ENCODE measurements at places on chromosomes 7 and 10.
A peak's percentile ranks its signal among the peaks of the same experiment; 100 is the strongest.

- DNase-seq, result no peak
Observed at GRCh38 chr7:152984421-152984820, 224.9 kb downstream of the ACTR3B start.

DNA sequence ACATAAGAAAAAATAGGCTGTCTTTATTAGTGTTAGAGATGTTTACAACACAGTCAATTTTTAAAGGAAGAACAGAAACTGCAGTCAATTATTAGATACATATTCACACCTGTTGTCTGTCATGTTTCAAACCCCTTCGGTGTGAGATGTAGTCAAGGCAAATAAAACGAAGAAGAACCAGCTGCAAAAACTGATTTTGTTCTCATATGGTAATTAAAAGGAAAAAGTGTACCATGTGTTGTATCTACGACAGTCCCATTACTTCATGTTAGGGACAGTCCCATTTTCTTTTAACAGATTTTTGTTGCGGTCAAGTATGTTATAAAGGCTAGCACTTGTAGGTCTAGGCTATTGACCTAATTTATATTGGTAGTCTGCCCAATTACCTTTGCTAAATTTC, 149.4 kb downstream of the LRRN3 start:
- DNase-seq, result no peak

DNA sequence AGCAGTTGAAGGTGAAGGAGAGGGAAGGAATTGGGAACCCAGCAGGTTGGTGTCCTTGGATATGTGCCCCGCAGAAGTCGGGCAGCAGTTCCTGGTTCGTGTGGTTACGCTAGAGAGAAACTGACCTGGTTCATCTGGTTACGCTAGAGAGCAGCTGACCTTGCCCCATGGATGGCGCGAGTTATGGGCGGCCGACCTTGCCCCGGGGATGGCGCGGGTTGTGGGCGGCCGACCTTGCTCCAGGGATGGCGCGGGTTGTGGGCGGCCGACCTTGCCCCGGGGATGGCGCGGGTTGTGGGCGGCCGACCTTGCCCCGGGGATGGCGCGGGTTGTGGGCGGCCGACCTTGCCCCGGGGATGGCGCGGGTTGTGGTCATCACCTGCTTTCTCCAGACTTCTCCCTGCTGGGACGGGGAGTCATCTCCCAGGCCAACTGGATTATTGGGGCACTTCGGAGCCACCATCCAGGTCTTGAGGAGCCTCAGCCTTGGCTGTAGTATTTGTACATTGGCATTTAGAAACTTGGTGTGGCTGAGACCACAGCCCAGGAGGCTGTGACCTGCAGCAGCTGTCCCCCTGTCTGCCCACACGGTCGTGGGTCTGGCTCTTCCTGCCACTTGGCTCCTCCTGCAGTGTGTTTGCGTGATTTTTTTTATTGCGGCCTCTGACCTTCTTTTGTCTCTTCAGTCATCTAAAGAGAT, 6.1 kb downstream of the GET4 start:
- no peak for DNase-seq

DNA sequence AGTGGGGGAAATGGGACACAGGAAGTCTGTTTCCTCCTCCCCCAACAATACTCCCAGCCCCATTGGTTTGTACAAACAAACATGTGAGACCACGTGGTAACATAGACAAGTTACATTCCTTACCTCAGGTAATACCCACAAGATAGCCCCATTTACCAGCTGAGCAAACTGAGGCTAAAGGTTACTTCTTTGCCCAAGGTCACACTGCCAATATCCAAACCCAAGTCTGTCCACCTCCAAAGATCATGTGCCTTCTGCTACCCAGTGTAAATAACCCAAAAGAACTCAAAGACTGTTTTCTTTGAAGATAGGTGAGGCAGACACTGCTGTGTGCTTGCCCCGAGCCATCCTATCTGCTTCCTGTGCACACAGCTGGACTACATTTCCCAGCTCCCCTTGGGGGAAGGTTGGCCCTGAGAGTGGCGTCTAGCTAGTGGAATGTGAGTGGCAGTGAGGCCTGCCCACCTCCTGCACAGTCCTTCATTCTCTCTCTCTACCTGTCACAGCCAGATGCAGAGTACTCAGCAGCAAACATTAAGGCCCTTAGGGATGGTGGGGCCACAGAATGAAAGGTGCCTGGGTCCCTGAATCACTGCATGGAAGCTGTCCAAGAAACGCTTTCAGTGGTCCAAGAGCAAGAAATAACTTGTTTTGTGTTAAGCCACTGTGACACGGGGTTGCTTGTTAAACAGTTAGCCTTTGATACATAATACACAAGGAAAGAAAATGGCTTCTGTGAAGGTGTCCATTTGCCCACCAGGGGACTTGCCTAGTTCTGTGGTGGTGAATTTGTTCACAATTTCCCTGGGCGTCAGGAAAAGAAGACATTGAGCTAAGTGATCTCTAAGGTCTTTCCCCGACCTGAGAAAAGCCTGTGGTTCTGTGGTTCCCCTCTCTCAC, 257.7 kb upstream of the NFE2L3 start:
- no peak for DNase-seq

- no peak for DNase-seq
Observed at GRCh38 chr10:91519899-91520514, 109.9 kb downstream of the HECTD2 start.

- DNase-seq, result no peak
Observed at GRCh38 chr7:117048114-117048866, 95.0 kb downstream of the ST7 start.

DNA sequence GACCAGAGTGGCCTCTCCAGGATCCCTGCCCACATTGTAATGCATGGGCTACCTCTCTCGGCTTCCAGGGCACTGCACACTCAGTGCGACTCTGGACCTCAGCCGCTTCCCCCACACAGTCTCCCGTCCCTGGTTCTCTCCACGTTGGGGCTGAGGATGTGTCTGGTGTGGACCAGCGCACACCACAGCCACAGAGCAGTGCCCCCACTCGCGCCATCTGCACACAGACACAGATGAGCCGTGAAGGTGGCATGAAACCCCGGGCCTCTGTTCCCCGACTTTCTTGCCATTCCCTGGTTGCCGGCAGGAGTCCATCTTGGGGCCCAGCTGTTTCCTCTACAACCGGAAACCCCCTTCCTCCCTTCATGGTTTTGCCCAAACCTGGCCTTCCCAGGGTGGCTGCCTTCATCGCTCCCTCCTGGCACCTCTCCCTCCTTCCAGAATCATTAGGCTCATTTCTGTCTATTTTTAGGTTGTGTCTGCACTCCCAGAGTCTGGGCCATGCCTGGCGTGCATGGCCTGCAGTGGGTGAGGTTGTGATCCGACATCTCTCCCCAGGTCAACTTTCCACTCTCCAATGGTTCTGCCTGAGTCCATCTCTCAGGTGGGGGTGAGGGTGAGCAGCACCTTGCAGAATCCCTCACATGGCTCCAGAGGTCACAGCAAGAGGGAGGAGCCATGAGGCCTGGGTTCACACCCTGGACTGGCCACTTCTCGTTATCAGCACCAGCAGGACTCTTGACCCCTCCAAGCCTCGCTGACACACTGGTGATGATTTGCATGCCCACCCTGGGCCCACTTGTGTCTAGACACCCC, 10.1 kb downstream of the RASGEF1A start:
- no peak for DNase-seq

DNA sequence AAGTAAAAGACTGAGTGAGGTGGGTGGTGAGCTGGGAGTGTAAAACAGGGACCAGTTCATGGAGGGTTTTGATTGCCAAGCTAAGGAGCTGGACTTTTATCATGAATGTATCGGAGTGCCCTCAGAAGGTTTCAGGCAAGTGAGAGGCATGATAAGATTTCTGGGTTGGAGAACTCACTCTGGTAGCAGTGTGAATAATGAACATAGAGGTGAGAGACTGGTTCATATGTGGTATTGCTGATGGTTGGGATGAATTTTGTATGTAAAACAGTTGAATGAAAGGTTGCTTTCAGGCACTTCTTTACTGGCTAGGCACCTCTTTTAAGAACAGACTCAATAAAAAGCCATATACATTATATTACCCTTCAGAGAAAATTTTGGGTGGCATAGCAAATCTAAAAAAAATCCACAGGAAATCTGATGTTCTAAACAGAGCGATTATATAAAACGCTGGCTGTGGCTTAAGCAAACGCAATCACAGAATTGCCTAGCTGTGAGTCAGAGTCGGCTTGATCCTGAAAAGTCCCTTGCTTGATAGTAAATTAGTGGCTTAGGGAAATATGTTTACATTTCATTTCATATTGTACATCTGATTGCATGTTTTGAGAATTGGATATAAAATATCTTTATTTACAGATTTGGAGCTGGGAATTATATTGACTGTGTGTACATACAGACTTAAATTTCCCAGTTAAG, 92.9 kb upstream of the HDAC9 start:
- DNase-seq, result peak; percentile 32

GRCh38 chr10:97584060-97584797, at the start of gene HOGA1:
Gene HOGA1, plus strand, starts transcription at chr10:97584389. Its CDS starts 315 bp downstream, at chr10:97584704.
- peak; percentile 85 for DNase-seq

DNA sequence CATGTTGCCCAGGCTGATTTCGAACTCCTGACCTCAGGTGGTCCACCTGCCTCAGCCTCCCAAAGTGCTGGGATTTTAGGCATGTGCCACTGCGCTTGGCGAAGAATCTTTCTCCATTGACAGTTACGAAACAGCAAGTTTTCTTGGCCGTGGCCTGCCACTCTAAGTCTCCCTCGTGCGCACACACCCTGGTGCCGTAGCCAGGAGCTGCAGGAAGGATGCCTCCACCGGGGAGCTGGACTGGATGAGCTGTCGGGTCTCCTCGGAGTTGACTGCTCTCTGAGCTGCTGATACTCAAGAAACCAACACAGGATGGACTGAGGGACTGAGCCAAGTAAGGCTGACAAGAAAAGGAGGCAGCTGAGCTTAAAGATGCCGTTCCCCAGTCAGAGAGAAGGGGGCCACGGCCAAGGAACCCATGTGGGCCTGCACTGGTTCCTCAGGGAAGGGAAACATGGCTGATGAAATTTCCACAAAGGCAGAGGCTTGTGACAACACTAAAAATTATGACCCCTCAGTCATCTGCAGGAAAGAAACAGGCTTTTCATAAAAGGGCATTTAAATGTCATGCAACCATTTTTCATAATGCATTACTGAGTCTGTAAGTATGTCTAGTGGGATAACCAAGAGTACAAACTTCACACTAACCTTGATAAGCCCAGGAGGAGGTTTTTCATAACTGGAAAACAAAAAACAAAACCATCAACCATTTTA, 27.7 kb upstream of the FKBP9 start:
- DNase-seq, result no peak

DNA sequence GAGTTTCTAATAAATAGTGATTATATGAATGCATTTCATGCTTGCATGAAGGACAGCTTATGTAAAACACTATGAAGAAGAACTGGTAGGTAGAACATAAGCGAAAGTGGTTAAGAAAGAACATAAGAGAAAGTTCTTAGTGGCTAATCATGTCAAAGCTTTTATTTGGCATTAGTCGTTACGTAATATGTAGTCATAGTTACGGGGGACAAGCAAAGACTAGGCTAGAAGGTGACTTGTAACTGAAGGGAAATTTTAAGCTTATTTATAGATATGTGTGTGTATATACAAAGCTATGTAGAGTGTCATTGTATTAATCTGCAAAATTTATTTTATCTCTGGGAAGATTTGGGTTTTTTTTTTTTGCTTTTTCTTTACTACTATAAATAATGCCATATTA, 36.9 kb downstream of the CAPZA2 start:
- DNase-seq, result no peak

- DNase-seq, result peak; percentile 97
Observed at GRCh38 chr10:35126530-35127288, at the start of gene CREM. Gene CREM, plus strand, starts transcription at chr10:35126846. Its CDS starts 10,990 bp downstream, at chr10:35137836.

- no peak for DNase-seq
Observed at GRCh38 chr7:106281585-106282318, 3.0 kb downstream of the NAMPT start.

- DNase-seq, result no peak
Observed at GRCh38 chr7:2224934-2225333, 7.8 kb downstream of the MAD1L1 start.

DNA sequence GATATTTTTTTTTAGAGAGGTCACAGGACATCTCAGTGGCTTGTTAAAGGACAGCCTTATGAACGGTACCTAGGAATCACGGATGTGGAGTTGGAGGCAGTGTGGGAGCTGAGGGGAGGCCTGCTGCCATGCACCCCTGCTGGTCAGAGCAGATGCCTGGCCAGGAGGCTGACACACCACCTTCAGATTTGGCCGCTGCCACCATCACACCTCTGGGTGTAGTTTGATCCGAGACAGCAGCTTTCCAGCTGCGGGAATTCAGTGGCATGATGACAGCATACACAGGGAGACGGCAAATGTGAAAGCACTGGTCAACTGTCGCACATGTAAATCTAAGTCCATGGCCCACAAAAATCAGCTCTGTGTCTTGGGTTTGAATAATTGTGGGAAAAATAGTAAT, 285.4 kb downstream of the ADARB2 start:
- DNase-seq, result no peak

- no peak for DNase-seq
Observed at GRCh38 chr7:149334219-149334618, 72.2 kb downstream of the ZNF783 start.

DNA sequence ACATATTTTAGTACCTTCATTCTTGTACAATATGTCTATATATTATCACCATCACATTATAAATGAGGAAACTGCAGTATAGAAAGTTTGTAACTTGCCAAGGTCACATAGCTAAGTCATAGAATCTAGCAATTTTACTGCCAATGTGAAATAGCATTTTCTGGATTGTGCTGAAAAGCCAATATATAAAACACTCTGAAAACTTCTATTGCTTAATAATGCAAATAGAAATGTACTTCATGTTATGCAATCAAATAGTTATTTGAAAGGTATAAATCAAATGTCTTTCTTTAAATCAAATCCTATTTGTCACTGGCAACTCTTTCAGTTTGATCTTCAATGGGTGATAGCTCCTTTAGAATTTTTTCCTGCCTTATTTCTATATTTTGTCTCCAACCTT, 129.5 kb downstream of the TMEM26 start:
- no peak for DNase-seq

DNA sequence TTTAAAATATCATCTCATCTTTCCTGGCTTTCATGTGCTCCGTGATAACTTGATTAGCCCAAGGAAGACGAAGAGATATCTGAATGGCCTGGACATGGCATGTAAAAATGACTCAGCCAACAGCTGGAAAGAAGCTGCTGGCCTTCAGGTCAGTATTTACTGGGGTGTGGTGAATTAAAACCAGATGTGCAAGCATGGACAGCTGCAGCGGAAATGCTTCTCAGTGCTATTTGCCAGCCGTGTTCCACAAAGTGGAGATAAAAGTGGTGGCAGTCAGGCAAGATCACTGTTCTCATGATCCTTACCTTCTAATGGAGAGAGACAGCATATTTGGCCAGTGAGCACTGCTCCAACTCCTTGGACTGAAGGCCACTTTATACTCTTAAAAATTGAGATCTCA, 203.1 kb upstream of the VSTM2A start:
- no peak for DNase-seq

DNA sequence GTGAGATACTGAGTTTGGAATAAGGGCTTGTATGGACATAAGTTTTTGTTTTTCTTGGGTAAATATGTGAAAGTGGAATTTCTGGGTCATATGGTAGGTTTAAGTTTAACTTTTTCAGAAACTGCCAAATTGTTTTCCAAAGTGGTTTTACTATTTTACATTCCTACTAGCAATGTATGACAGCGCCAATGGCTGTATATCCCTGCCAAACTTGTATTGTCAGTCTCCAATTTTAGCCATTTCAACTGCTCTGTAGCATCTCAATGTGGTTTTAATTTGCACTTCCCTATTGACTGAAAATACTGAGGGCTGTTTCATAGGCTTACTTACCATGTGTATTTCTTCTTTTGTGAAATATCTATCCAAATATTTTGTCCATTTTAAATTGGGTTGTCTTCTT, 90.5 kb upstream of the ZNF32 start:
- no peak for DNase-seq

GRCh38 chr7:835485-836401, 3.5 kb downstream of the SUN1 start:
- no peak for DNase-seq
